ENCODE measurements at places on chromosomes 12 and 14.

- no peak for DNase-seq
- no peaks in the 10 kb centered on the region for H3K36me3 ChIP-seq
- no peak overlapping the region for H3K27ac ChIP-seq
- no peaks in the 10 kb centered on the region for H3K27me3 ChIP-seq
- no peak overlapping the region for H3K4me3 ChIP-seq
Measured at GRCh38 chr14:70536830-70537229, 2.0 kb upstream of the ADAM20 start.

DNA sequence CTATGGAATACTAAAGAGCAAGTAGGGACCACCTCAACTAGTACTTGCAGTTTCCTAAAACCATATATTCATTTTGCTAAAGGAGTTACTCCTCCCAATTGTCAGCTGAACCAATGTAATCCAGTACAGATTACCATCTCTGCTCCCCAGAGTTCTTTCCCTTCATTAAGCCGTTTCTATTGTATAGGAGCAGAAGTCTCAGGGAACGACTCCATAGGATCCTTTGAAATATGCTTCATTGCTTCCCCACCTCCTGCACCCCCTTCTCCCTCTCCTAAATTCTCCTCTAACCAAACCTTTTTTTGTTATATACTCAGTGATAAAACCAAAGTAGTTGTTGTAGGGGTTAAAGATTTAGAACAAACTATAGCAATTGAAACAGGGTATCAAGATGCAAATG, 30.7 kb upstream of the LALBA start:
- no peak overlapping the region for H3K27ac ChIP-seq
- no peaks in the 10 kb centered on the region for H3K36me3 ChIP-seq
- H3K4me1 ChIP-seq = no peaks in the 10 kb centered on the region
- no peaks in the 10 kb centered on the region for H3K27me3 ChIP-seq

- H3K4me3 ChIP-seq = no peak overlapping the region
- H3K27me3 ChIP-seq = no peaks in the 10 kb centered on the region
- H3K27ac ChIP-seq = no peak overlapping the region
- no peaks in the 10 kb centered on the region for H3K36me3 ChIP-seq
Measured at GRCh38 chr14:72810201-72810600, 83.7 kb downstream of the DPF3 start.

- no peak for DNase-seq
- no peak overlapping the region for H3K27ac ChIP-seq
- H3K27me3 ChIP-seq = peaks cover 19% of the 10 kb centered on the region
Measured at GRCh38 chr12:25518512-25518911, 34.6 kb downstream of the LMNTD1 start.

DNA sequence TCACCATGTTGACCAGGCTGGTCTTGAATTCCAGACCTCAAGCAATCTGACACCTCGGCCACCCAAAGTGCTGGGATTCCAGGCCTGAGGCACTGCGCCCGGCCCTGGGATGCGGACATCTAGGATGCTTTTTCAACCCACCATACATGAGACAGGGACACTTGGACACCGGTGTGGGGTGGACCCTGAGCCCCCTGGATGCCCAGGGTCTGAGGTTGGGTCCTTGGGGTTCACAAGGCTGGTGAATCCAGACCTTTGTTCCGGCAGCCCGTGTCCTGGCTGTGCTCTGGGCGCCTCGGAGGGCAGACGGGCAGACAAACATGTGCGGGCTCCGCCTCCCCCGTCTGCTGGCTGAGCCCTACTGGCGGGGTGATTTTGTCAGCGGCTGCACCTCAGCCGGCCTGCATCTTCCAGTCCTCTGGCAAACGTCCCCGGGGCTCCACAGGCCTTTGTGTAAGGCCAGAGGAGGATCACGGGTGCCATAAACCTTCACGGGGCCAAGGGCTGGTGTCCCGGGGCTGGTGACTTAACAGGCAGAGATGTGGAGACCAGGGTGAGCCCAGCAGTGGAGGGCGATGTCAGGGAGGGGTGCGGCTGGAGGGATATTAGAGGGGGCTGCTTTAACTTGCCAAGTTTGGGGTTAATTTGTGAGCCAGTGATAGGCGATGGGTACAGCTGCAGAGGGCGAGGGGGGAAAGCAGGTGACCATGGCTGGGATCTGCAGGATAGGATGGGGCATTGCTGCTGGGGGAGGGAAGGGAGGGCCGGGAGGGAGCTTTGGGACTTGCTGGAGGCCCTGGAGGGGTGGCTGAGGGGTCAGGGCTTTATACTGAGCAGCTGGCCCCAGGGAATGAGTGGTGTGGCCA, 5.8 kb downstream of the ASPG start:
- DNase-seq = peak; percentile 84
- no peaks in the 10 kb centered on the region for H3K36me3 ChIP-seq
- no peak overlapping the region for H3K4me3 ChIP-seq
- peaks cover under 1% of the 10 kb centered on the region for H3K27me3 ChIP-seq

DNA sequence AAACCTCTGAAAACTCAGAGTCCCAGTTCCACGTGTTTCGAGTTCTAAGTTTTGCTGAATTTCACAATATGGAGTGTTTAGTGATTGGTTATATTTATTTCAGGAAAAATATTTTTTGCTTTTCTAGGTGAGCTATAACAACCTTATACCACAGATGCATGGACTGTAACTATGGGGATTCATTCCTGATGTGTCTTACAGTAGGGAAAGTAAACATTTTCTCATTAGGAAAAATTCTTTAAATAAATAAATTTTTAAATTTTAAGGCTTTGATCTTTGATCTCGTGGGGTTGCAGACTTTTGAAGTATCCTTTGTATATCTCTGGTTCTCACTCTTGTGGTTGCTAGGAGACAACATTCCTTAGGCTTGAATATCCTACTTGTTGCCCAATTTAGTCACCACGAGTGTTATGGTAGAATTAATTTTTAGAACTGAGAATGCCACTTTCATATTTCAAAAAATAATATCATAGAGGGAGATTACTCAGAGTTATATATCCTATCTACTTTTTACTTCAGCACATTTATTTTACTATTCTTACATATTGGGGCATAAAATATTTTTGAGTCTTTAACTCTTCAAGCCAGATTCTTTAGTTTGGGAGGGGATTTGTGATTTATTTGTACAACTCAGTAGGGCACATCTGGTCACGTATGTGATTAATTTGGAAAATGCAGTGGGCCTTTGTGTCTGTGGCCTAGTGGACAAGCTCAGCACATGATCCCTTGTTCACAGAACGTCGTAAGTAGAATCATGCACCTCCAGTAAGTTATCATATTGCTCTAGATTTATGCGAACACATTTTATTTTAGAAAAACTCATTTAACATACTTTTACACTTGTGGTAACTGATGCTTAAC, 224.0 kb downstream of the TTC6 start:
- no peaks in the 10 kb centered on the region for H3K27me3 ChIP-seq
- H3K36me3 ChIP-seq = no peaks in the 10 kb centered on the region
- H3K4me3 ChIP-seq = no peak overlapping the region
- H3K27ac ChIP-seq = no peak overlapping the region

DNA sequence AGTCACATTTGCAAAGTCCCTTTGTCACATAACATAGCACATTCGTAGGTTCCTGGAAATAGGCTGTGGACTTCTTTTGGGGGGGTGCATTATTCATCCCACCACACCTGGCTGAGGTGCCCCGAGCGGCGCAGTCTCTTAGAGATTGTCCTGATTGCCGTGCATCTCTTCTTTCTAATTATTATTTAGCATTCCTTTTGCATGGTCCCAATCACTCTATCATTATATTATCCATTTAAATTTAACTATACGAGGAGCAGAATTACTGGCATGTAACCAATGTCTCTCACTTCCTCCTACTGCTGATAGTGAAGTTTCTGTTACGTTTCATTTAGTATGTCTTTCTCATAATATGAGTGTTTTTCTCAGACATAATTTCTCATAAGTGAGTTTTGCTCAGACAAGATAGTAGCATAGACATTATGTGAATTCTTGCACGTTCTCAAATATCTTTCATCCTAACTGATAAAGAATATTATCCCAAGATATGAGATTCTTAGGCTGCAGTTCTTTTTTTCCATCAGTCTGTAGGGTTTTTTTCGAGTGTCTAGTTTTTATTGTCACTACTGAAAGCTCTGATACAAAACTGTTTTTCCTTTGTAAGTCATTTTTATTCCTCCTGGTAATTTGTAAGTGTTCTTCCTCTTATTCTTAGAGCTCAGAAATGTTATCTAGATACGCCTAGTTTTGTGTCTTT, 444.3 kb downstream of the NELL2 start:
- H3K27ac ChIP-seq = no peak overlapping the region
- DNase-seq = no peak
- H3K4me3 ChIP-seq = no peak overlapping the region
- no peaks in the 10 kb centered on the region for H3K27me3 ChIP-seq

DNA sequence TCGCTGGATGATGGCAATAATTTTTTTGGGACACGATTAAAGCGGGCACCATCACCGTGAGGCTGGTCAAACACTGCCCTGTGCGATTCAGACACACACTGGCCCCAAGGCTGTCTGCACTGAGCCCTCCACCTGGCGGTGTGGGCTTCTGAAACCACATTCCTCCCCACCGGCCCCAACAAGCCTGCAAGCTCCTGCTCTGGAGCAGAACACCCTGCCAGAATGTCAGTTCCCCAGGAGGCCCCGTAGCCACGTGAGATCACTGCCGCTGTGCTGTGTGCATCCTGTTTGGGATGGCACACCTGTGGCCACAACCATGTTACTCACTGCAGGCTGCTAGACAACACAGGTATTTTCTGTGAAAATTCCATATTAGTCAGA, 7.9 kb downstream of the GSC start:
- H3K4me1 ChIP-seq = no peaks in the 10 kb centered on the region
- no peak overlapping the region for H3K27ac ChIP-seq
- no peak for DNase-seq
- no peak overlapping the region for H3K4me3 ChIP-seq
- no peaks in the 10 kb centered on the region for H3K36me3 ChIP-seq
- H3K27me3 ChIP-seq = peaks cover 12% of the 10 kb centered on the region

GRCh38 chr12:89278169-89278568, 74.1 kb downstream of the DUSP6 start:
- no peaks in the 10 kb centered on the region for H3K4me1 ChIP-seq
- no peaks in the 10 kb centered on the region for H3K36me3 ChIP-seq
- H3K27ac ChIP-seq = no peak overlapping the region
- H3K4me3 ChIP-seq = no peak overlapping the region

- no peak overlapping the region for H3K27ac ChIP-seq
- no peak for DNase-seq
- peaks cover 2% of the 10 kb centered on the region for H3K27me3 ChIP-seq
- no peak overlapping the region for H3K4me3 ChIP-seq
Measured at GRCh38 chr12:106764738-106765137, 9.7 kb upstream of the RIC8B start.

DNA sequence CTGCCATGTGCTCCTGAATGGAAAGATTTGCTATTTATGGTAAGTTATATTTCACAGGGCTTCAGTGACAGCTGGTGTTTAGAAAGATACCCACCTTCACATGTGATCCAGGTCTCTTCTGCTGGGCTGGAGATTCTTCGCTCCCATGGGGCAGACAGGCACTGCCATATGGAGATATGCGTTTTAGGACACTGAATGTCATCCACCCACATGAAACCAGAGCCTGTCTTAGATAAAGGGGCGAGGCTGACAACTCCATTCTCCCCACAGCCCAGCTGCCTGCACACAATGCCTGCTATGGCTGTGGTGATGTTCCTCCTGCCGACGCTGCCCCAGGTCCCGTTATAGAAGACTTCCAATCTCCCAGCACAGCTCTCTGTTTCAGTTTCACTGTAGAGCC, 69.4 kb downstream of the ACSM4 start:
- H3K4me1 ChIP-seq = no peaks in the 10 kb centered on the region
- no peaks in the 10 kb centered on the region for H3K27me3 ChIP-seq
- no peak for DNase-seq
- H3K36me3 ChIP-seq = no peaks in the 10 kb centered on the region

DNA sequence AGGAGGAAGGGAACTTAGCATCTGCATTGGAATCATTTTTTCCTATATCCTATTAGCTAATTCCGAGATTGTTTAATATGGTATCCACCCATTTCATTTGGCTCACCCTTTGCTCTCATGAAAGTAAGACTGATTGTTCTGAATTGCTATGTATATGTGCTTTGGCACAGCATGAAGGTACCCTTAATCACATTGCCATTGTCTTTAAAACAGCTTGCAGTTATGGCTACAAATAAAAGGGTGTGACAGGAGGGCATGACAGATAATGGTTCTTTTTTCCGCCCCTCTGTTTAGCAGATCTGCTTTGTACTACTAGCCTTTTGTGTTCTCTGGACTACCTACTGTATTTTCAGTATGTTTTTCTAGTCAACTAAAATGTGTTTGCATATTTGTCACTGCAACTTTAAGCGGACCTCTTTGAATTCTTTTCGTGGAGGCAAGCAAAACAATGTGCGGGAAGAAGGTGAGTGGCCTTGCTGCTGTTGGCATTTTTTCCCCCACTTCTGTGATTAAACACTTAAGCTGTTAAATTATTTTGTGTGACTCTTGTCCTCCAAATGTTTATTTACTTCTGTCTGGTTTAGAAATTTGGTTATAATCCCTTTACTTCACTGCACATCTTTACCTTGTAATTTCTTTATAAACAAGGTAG, 35.8 kb downstream of the FBXO34 start:
- H3K4me3 ChIP-seq = no peak overlapping the region
- H3K27ac ChIP-seq = no peak overlapping the region
- H3K36me3 ChIP-seq = no peaks in the 10 kb centered on the region

GRCh38 chr12:15289192-15289591, 33.1 kb upstream of the PTPRO start:
- DNase-seq = no peak
- H3K27ac ChIP-seq = no peak overlapping the region
- H3K27me3 ChIP-seq = no peaks in the 10 kb centered on the region
- H3K4me1 ChIP-seq = no peaks in the 10 kb centered on the region

GRCh38 chr14:64676410-64677008, 27.7 kb upstream of the PLEKHG3 start:
- H3K4me3 ChIP-seq = no peak overlapping the region
- peaks cover 3% of the 10 kb centered on the region for H3K27me3 ChIP-seq
- DNase-seq = no peak
- no peaks in the 10 kb centered on the region for H3K36me3 ChIP-seq

DNA sequence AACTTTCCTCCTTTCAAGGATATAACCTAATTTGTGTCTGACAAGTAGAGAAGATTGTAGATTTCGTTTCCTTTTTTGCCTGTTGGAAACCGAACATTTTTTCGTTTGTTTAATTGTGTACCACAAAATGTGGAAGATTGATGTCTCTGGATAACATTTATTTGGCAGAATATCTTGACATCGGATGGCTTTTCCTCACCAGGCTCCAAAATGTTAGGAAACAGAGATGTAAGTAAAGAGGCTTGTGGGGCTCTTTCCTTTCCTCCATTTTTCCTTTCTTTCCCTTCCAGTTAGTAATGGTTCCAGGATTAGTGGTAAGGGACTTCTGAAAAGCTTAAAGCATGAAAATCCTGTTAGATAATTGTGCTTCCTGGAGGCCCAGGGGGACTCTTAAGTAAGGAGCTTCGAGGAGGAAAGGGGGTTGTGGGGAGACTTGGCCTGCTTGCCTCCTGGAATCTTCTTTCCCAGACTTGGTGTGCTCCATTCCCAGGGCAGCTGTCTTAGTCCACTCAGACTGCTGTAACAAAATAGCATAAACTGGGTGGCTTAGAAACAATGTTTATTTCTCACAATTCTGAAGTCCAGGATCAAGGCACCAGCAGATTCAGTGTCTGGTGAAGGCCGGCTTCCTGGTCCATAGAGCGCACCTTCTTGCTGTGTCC, 243.1 kb upstream of the PWP1 start:
- H3K36me3 ChIP-seq = no peaks in the 10 kb centered on the region
- peaks cover 11% of the 10 kb centered on the region for H3K4me1 ChIP-seq
- H3K27me3 ChIP-seq = no peaks in the 10 kb centered on the region
- peak overlapping the region; percentile 49 for H3K27ac ChIP-seq

- no peaks in the 10 kb centered on the region for H3K36me3 ChIP-seq
- H3K27ac ChIP-seq = peak overlapping the region; percentile 61
- H3K27me3 ChIP-seq = no peaks in the 10 kb centered on the region
- no peak for DNase-seq
Measured at GRCh38 chr12:27143256-27144069, 61.1 kb upstream of the C12orf71 start.

Measured in osteoblast (primary cell).